ENCODE measurements at places on chromosomes 2 and 18.
A peak's percentile ranks its signal among the peaks of the same experiment; 100 is the strongest.

GRCh38 chr2:214185546-214185945 is 225.3 kb upstream of the VWC2L start:
- no peak for DNase-seq

GRCh38 chr2:65465857-65466256 is 33.5 kb upstream of the SPRED2 start:
- DNase-seq: no peak

GRCh38 chr2:138280999-138281695 is 220.4 kb upstream of the SPOPL start:
- DNase-seq: peak; percentile 12

DNA sequence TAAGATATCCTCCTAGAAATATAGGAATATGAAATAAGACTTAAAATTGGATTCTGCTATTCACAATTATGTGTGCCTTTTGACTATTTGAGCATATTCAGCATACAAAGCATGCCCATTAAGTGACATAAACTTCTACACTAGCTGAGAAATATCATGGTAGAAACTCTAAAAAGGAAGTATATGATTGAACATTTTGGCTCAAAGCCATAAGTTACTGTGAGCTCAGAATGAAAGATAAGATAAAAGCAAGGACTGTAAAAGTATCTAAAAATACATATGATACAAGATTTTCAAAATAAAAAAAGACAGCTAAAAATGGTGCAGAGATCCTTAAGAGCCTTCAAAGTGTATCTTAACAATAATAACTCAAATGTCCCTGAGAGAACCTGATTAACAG is 340.5 kb upstream of the SLC39A10 start:
- DNase-seq: no peak

DNA sequence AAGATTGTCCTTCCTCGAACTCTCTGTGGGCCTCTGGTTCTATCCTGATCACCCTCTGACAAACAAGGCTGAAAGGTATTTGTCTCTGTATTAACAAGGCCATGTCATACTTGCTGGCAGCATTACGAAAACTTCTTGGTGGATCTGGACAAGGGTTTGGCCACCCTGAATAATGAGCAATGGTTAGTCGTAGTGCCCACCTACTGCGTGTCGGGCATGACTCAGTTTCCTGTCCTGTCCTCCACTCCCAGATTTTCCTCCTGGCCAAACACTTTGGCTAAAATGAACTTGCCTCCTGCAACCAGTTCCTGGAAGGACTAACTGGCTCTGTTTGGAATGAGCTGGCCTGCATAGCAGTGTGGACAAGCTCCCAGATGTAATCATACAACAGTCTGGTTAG is 198.5 kb upstream of the SMIM21 start:
- DNase-seq: no peak

DNA sequence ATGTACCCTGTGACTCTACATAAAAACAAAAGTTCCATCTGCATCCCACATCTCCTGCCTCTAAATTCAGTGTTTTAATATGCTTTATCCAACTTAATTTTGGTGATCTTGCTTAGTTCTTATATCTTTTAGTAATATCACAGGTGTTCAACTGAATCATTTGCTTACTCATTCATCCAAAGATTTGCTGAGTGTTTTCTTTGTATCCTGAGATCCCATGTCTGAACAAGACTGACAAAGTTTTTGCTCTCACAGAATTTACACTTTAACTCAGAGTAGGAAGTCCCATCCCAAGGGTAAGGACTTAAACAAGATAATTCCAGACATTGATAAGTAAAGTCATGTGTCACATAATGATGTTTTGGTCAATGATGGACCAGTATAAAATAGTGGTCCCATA is 87.0 kb downstream of the FSIP2 start:
- DNase-seq: no peak

DNA sequence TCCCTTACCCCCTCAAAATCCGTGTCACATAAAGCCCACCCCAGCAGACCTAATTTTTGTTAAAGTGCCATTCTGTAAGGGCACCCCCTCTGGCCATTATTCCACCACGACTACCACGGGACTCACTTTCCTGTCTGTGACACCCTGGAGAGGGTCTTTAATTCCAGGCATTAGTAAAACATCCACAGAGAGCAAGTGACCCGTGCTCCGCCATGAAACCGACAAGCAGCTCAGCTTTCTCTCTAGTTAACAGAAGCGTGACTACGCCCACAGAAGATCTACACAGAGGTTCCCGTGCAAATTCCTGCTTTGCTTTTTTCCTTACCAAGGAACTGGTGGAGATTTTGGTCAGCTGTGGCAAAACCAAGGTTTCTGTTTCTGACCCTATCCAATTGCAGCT is 4.4 kb downstream of the SIGLEC15 start:
- no peak for DNase-seq

Data from NCI-H748 treated with DMSO at 0.1 percent for 48 hours (cell line).